ENCODE measurements at places on chromosomes 13 and 19.

GRCh38 chr13:61192826-61193225 lies 222.8 kb downstream of the PCDH20 start:
- DNase-seq: no peak

DNA sequence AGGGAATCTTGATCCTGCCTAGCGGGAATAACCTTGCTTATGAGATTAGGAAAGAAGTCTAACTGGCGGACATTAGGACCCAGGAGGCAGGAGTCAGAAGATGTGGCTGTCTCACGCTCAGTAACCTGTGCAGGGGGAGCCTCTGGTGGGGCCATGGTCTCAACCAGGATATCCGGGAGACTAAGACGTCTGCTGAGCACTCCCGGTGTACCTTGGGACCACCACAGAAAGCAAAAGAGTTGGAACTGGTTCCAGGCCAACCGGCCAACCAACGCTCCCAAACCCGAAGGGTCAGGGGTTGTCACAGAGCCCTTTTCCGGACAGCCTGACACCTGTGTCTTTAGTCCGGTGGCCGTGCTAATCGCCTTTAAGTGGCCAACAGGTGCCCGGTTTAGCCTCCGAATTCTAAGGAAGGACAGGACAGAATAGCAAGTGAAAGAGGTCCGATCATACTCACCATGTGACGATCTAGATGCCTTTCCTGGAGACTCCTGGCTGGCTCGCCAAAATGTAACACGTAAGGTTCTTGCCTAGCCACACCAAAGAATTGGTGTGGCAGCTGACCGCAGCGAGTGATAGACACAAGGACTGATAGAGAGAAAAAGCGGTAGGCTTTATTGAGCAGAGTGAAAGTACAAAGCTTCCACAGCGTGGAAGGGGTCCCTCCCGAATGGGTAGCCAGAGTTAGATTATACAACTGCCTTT lies 103.9 kb upstream of the DIAPH3 start:
- DNase-seq: no peak

- DNase-seq: no peak
Measured at GRCh38 chr19:51027873-51028272, 1.5 kb upstream of the KLK11 start.

DNA sequence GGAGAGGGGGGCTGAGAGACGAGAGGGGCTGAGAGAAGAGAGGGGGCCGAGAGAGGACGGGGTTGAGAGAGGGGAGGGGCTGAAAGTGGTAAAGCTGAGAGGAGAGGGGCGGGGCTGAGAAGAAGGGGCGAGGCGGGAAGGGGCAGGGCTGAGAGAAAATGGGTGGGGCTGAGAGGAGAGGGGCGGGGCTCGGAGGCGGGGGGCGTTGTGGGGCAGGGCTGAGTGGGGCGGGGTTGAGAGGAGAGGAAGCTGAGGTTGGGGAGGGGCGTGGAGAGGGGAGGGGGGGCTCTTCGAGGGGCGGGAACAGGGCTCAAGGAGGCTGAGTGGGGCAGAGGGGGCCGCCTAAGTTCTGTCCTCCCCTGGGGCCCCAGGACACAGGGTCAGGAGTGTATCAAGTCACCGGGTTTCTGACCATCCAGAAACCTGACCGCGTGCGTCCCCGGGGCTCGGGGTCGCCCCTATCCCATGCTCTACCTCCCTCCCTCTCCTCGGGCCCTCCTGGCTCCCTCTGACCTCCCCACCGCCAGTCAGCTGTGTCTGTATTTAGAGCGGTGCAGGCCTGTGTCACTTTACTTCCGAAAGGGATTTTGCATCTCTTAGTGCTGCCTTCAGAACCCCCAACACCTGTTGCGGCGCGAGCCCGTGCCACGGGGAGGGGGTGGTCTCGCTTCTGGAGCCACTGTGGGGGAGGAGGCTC lies 38.6 kb upstream of the SEMA6B start:
- peak; percentile 78 for DNase-seq

GRCh38 chr19:6738787-6739389 lies 592 bp upstream of the TRIP10 start:
- no peak for DNase-seq

DNA sequence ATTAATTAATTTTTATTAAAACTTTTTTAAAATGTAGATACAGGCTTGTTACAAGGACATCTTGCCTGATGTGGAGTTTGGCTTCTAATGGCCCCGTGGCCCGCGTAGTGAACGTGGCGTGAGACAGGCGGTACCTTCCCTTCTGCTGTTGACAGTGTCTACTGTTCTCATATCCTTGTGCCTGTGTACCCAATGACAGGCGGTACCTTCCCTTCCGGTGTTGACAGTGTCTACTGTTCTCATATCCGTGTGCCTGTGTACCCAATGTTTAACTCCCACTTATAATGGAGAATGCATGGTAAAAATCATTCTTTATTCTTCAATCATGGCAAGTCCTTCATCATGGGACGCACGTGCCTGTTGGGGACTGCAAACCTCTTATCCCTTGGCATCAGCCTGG lies 79.1 kb upstream of the ZNF835 start:
- no peak for DNase-seq

DNA sequence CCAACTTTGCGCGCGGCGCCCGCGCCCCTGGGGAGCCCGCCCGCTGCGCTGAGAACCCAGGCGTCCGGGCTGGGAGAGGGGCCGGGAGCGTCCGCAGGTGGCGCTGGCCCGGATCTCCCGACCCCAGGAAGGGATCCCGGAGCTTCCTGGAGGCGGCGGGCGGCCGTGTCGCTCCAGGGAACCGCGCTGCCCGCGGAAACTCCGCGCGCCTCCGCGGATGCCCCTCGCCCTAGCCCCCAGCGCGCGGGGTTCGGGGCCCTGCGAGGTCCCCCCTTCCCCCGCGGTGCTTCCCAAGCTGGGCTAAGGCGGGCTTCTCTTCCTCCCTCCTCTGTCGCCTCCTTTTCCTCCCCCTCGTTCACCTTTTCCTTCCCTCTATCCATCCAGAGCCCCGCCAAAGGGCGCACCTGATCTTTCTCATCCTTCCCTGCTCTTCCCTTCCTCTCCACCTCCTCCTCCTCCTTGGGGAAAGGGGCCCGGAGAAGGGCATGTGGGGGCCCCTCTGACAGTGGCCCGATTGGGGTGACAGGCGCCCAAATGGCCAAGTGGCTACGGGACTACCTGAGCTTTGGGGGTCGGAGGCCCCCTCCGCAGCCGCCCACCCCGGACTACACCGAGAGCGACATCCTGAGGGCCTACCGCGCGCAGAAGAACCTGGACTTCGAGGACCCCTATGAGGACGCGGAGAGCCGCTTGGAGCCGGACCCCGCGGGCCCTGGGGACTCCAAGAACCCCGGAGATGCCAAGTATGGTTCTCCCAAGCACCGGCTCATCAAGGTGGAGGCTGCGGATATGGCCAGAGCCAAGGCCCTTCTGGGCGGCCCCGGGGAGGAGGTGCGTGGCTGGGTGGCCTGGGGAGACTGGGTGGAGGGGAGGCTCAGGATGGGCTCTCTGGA lies 710 bp downstream of the SHD start:
- no peak for DNase-seq

- DNase-seq: no peak
Measured at GRCh38 chr13:30193279-30194234, 113.8 kb downstream of the KATNAL1 start.

GRCh38 chr19:35863018-35863417 lies 5.4 kb upstream of the APLP1 start:
- no peak for DNase-seq

All from AG08396 (cell line).